ENCODE measurements at places on chromosomes 2 and 18. TPM values are rescaled to one million over a fixed set of nuclear protein-coding genes. Genes with fewer than 3 reads are reported as not detected.

NTSR2 gene
- not detected for total RNA-seq

RAMP1 gene
- 1.5 TPM for total RNA-seq

CIB4 gene
- not detected for total RNA-seq

OR6B2 gene
- total RNA-seq: not detected

G6PC2 gene
- total RNA-seq: not detected

CD28 gene
- 3.6 TPM for total RNA-seq

SULT1C4 gene
- total RNA-seq: 2.4 TPM

USP34 gene
- total RNA-seq: 225 TPM

CCDC150 gene
- 2.3 TPM for total RNA-seq

AOX1 gene
- total RNA-seq: 567 TPM

GRHL1 gene
- total RNA-seq: 3.7 TPM

DOCK10 gene
- total RNA-seq: 47.4 TPM

GAL3ST2 gene
- not detected for total RNA-seq

SCN9A gene
- 8.1 TPM for total RNA-seq

MRPL19 gene
- total RNA-seq: 33.5 TPM

POTEI gene
- total RNA-seq: not detected

KLF7 gene
- total RNA-seq: 29.7 TPM

ARHGEF4 gene
- 4.8 TPM for total RNA-seq

DNPEP gene
- total RNA-seq: 50.1 TPM

MDH1B gene
- 0.17 TPM for total RNA-seq

ZNF516 gene
- total RNA-seq: 16.8 TPM

CD8B gene
- total RNA-seq: 3.9 TPM

MYCN gene
- not detected for total RNA-seq

LIPG gene
- not detected for total RNA-seq

PLCL1 gene
- 7.6 TPM for total RNA-seq

TMEM200C gene
- total RNA-seq: not detected

FEV gene
- total RNA-seq: not detected

ERCC3 gene
- total RNA-seq: 34.6 TPM

INHA gene
- not detected for total RNA-seq

KCNJ3 gene
- total RNA-seq: not detected

FAM210A gene
- total RNA-seq: 11.9 TPM

ADAM17 gene
- total RNA-seq: 20.7 TPM

SRD5A2 gene
- total RNA-seq: under 0.01 TPM

TDRD15 gene
- total RNA-seq: 1.6 TPM

OSBPL6 gene
- total RNA-seq: 2.1 TPM

ASAP2 gene
- 25.2 TPM for total RNA-seq

DSG4 gene
- not detected for total RNA-seq

KDSR gene
- total RNA-seq: 61.4 TPM

RBM44 gene
- 1.5 TPM for total RNA-seq

GTF2A1L gene
- 1.7 TPM for total RNA-seq

SLC16A14 gene
- 1.3 TPM for total RNA-seq

CYP27A1 gene
- total RNA-seq: 15.3 TPM

DHRS9 gene
- total RNA-seq: 130 TPM

STPG4 gene
- not detected for total RNA-seq

FAM228A gene
- total RNA-seq: 1.0 TPM

All from subcutaneous adipose tissue (tissue), 4 donors.